ENCODE measurements at places on chromosomes 6 and 20.

GRCh38 chr20:58973179-58973578 lies 7.9 kb upstream of the NELFCD start:
- no peak for DNase-seq

DNA sequence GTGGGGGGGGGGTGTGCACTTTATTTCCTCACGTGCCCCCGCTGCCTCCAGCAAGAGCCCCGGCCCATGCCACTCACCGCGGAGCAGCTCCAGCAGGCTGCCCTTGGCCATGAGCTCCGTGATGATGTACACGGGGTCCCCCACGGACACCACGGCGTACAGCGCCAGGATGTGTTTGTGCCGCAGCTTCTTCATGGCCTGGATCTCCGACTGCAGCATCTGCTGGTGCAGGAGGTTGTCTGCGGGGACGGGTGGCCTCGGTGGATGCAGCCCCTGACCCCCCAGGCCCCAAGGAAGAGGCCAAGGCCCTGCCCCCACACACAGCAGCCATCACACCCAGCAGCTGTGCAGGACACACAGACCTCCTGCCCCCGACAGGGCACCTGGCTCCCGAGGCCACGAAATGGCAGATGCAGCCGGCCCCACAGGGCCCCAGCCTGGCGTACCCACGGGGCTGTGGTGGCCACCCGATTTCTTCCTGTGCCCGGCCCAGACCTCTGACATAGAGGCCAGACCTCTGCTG lies 4.7 kb downstream of the PTK6 start:
- no peak for DNase-seq

- peak; percentile 61 for DNase-seq
Observed at GRCh38 chr20:8127553-8128255, 4.4 kb upstream of the PLCB1 start.

DNA sequence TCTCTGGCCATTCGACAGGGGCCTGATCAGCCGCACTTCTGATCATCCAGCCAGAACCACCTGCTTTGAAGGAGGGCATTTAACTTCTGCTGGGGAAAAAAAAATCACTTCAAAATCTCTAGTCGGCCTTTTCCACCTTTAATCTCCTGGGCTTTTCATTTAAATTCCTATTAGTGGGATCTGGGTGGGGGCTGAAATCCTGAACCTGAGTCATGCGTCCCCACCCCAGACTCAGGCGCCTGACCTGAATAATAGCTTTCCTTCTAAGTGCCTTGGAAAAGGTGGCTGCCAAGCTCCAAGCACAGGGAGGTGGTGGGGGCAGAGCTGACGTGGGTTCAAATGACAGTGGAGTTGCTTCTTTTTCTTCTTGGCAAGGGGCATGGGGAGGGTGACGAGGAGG lies 246.0 kb upstream of the EXOC2 start:
- DNase-seq, result no peak

- DNase-seq, result no peak
Observed at GRCh38 chr6:68544450-68544849, 90.6 kb upstream of the ADGRB3 start.

DNA sequence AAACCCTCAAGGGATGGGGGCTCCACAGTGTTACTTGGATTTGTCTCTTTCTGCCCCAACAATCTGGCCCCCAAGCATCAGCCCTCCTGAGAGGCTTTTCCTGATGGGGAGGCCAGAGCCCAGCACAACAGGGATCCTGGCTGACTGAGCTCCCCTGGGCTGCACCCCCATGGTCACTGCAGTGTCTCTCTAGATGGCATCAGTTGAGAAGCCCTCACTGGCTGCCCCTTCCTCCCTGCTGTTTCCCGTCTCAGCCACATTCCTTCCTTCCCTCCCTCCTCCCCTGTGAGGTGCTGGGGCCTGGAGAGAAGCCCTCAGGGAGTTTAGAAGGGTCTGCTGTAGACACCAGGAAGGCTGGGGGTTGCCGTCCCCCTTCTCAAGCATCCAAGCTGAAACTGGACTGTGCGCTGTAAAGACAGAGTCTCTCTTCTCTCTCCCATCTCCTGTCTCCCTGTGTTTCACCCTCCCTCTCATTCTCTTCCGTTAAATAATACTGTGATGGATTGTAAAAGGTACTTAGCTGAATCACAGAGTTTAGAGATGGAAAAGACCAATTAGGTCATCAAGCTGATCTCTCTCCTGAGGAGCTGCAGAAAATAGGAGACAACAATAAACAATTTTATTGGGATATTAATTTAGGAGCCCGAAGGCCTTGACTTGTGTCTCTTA lies 29.7 kb downstream of the SAYSD1 start:
- DNase-seq, result no peak

Data from activated CD8-positive, alpha-beta memory T cell treated with anti-CD3 and anti-CD28 coated beads, Interleukin-2, amount 10 ng/mL, durations not matched to agents 7 days and 5 days (primary cell).